ENCODE measurements at places on chromosomes 4 and X.

GRCh38 chrX:15916704-15917084 is 62.1 kb upstream of the AP1S2 start:
- no peak for ATAC-seq

DNA sequence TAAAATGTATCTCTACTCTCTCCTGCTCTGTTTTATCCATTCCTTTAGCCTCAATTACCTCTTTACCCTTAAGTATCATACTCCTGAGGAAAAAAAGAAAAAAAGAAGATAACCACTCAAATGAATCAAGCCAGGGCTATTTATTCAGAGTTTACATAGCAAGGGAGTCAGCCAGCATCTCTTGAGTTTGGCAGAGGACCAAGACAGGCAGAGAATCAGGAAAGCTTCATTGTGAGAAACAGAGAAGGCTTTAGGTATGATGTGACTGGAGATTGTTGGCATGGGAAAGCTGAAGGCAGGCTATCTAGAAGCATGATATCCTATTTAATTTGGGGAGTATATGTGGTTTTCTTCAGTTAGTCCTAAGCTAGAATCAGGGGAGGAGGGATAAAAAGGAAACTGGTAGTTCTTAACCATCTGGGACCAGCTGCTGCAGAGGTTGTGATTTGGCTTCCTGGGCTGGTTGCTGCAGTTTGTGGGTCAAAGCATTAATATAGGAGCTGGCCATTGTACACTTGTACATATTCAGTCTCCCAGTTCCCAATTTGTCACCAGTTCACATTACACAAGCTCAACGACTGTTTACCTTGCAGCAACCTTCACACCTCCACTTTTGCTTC is 11.2 kb downstream of the APELA start:
- ATAC-seq, result no peak

GRCh38 chr4:119299260-119299671 is 22.7 kb downstream of the FABP2 start:
- ATAC-seq, result no peak

GRCh38 chr4:172308078-172308477 is 494.9 kb downstream of the GALNTL6 start:
- ATAC-seq, result no peak

DNA sequence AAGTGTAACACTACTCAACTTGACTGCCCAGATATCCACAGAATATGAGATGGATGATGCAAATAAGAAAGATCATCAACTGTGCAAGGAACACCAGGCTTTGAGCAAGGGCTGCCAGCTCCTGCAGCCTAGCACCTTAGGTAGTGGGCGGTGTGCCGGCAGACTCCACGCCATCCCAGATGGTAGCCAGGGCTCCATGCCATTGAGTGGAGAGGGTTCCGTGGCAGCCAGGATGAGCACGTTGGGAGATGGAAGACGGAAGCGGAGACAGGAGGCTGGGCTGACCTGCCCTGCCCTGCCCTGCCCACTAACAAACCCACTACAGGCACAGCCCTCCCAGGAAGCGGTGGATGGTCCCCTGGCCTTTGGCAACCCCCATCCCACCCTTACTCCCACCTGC is 51.9 kb downstream of the TMPRSS11F start:
- ATAC-seq, result no peak

DNA sequence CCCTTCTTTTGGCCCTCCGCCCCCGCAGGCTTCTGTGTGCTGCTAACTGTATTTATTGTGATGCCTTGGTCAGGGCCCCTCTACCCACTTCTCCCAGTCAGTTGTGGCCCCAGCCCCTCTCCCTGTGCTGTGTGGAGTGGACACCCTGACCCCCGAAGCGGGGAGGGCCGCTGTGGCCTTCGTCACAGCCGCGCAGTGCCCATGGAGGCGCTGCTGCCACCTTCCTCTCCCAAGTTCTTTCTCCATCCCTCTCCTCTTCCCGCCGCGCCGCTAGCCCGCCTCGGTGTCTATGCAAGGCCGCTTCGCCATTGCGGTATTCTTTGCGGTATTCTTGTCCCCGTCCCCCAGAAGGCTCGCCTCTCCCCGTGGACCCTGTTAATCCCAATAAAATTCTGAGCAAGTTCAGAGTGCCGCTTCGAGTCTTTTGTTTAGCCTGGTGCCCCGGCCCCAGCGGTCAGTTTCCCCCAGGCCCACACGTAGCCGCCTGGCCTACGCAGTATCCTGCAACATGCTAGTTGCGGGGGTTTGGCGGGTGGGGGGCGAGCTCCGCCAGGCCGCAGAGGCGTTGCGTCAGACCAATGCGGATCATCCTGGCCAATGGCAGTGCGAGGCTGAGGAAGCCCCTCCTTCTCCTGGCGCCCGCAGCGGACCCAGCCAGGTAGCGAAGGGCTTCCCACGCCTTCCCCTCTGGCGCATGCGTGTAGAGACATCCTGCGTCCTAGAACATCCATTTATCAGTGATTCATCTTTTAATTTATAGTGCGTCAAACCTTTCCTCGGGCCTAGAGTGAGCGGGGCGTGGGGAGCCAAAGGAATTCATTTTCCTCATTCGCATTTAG is 5.6 kb upstream of the KANTR start:
- ATAC-seq, result peak; percentile 84

GRCh38 chrX:24243692-24244091 is 70.2 kb downstream of the SUPT20HL2 start:
- ATAC-seq, result peak; percentile 30

GRCh38 chrX:134180601-134181274 is 56.2 kb upstream of the CCDC160 start:
- no peak for ATAC-seq

DNA sequence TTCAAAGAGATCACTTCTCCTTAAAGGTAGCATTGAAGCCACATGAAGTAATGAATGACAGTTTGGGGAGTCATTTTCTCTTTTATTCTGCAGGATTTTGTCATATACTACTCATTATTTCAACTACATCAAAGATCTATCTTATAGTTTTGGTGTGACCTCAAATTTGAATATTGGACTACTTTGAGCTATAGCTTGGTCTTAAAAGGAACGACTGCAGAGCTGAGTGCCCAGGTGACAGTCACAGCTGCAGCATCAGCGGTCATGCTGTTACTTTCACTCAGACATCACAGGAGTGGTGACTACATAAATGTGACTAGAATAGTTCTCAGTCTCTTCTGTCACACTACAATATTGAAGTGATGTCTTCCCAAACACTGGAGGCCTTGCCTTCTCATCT is 10.7 kb upstream of the SPCS3 start:
- no peak for ATAC-seq
